ENCODE measurements at places on chromosomes 1 and 21.

- no peak for DNase-seq
These were observed 26.2 kb downstream of the RAB3B start for GRCh38 chr1:51964309-51964696.

DNA sequence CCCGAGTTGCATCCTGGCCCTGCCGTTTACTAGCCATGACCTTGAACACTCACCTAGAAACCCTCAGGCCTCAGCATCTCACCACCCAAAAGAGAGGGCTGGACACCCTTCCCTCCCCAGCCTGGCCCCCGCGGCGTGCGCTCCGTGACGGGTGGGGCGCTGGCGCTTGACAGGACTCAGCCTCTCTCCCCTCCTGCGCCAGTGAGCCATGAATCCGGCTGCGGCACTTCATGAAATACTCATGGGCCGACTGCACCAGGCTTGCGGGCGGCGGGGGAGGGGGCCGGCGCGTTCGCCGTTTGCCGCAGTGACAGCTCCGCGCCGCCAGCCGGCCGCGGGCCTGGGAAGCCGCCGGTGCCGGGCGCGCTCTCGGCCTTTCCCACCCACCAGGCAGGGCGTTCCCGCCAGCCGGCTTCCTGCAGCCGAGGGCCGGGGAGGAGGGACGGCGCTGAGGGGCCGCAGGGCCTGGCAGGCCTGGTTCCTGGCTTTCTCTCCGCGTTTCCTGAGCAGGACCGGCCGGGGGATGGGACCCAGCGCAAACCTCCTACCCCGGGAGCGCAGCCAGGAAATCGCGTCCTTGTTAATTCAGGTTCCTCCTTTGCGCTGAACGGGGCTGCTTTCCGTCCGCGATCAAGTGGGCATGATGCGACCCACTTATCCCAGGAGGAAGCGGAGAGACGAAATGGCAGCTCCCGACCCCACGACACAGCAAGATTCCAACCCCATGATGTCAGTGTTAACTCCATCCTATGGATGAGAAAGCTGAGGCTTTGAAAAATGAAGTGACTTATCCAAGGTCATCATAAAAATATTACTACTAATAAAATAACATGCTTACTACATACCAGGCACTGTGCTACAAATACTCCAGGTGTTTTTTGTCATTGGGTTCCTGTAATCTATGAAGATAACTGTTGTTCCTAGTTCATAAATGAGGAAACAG, 9.1 kb upstream of the LUZP1 start:
- DNase-seq: no peak

DNA sequence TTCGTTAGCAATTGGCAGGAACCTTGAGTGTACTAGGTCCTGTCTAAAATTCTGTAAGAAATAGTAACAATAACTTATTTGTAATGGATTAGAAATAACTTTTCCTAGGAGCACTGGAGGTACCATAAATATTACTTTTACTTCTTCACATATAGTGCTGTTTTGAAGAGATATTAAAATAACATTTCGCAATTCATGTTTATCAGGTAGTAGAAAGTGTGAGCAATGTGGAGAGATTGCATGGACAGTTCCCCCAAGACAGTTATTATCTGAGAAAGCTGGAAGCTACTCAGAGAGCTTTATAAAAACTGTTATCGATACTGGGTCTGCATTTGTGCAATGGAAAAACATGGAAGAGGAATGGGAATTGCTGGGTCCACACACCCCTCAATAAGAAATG, 128.5 kb upstream of the KIF26B start:
- no peak for DNase-seq

DNA sequence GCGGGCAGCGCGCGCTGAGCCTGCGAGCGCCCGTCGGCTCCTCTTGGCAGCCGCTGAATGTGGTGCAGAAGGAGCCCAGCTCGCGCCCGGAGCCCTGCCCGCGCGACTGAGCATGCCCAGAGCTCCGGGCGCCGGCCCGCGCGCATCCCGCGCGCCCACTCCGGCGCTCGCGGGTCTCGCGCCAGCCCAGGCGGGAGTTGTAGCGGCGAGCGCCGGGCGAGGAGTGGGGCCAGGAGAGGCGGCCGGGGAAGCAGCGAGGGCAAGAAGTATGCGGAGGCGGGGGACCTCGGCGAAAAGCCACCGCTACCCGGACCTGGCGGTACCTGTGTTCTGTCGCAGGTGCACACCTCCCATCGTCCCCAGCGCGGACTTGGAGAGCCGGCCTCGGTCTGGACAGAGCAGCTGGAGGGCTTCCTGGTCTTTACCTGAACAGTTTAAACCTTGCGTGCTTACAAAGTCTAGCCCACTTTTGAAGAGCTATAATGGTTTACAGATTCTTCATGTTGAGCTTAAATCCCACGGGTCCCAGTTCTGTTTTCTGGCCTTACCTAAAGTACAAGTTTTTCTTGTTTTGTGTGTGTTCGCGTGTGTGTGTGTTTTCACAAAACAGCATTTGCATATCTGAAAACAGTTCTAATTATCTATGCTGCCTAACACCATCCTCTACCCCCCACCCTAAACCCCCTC, at the start of gene DDAH1:
DDAH1 (minus strand) TSS at position 61 of the 687 bp plus-strand sequence. CDS start 114 bp downstream, outside the sequence.
- no peak for DNase-seq

DNA sequence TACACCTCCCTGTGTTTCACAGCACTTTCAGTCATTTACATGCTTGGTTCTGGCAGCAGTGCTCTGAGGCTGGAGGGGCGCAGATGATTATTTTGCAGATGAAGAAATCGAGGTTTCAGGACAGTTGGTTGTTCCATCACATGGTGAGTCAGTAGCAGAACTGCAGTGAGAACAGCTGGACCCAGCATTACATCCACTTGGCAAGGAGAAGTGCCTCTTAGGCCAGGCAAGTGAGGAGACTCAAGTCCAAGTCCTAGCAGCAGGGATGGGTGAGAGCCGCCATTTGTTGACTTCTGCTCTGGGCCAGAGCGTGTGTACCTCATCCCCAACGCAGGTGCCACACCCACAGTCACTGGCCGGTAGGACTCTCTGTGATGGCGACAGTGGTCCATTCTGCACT, 26.8 kb upstream of the EPHA8 start:
- DNase-seq: no peak
